ENCODE measurements at places on chromosomes 16 and 17.

DNA sequence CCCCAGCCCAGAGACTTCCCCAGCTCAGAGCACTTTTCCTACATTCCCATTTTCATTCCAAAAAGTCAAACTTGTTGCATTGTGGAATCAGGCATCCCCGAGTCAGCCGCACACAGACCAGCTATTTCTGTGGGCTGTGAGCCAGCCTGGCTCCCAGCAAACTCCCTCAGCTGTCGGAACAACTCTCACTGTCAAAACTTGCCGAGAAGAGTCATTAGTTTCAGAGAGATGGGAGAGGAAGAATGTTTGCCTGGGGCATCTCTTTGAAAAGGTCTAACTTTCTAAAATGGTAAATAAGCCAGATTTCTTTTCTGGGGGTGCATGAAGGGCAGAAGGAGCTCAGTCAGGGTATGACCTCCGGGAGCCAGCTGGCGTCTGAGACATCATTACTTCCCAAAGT lies 280.0 kb downstream of the TMEM114 start:
- DNase-seq = no peak

GRCh38 chr17:73934696-73935095 lies 268.8 kb upstream of the RPL38 start:
- no peak for DNase-seq

- peak; percentile 57 for DNase-seq
Measured at GRCh38 chr16:87317750-87318644, 805 bp upstream of the C16orf95 start.

DNA sequence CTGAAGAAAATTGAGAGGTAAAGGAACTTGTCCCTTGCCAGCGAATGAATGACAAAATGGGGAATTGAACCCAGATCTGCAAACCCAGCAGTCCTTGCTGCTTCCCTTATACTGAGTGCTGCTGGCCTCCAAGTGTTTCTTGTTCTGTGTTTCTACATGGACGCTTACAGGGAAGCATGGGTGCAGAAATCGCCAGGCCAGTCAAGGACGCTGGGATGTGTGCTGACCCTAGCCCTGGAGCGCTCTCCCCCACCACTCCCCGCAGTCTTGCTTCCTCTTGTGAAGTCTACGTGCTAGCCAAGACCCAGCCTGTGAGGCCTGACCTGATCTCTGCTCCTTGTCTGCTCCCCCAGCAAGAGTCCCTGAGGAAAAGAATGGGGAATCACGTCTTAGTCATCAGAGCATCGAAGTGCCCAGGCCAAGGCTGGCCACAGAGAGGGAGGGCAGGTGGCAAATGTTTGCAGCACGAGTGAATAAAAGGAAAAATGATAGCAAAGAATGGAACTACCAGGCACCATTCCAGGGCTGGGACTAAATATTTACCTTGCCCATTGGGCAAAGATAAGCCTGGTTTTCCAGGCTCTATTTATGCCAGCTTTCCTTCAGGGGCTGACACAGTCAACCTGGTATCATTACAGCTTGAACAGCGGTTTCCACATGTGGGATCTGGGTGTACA lies 17.4 kb downstream of the CA4 start:
- DNase-seq = no peak

- DNase-seq = no peak
Measured at GRCh38 chr16:77995843-77996455, 26.4 kb upstream of the CLEC3A start.

GRCh38 chr17:78826836-78827509 lies 13.6 kb downstream of the USP36 start:
- no peak for DNase-seq
